ENCODE measurements at places on chromosomes 11 and 22. TPM values are rescaled to one million over a fixed set of nuclear protein-coding genes. Genes with fewer than 3 reads are reported as not detected.

The API5 gene
- 86.0 TPM for polyA plus RNA-seq

The ANGPTL5 gene
- not detected for polyA plus RNA-seq

The APOA4 gene
- polyA plus RNA-seq, result not detected

The IL18BP gene
- 3.1 TPM for polyA plus RNA-seq

The TESMIN gene
- not detected for polyA plus RNA-seq

The PRG2 gene
- polyA plus RNA-seq, result not detected

The NLRP6 gene
- polyA plus RNA-seq, result not detected

The SGSM1 gene
- polyA plus RNA-seq, result 9.2 TPM

The BDNF gene
- polyA plus RNA-seq, result not detected

The YPEL4 gene
- polyA plus RNA-seq, result 18.4 TPM

The DGCR6L gene
- polyA plus RNA-seq, result 117 TPM

The STK33 gene
- 13.9 TPM for polyA plus RNA-seq

The BRMS1 gene
- 108 TPM for polyA plus RNA-seq

The VPREB1 gene
- not detected for polyA plus RNA-seq

The PATE2 gene
- not detected for polyA plus RNA-seq

The UBQLNL gene
- not detected for polyA plus RNA-seq

The SLC22A24 gene
- polyA plus RNA-seq, result not detected

The KCNQ1 gene
- polyA plus RNA-seq, result not detected

The FOLH1 gene
- not detected for polyA plus RNA-seq

The FAT3 gene
- polyA plus RNA-seq, result 53.6 TPM

The OR5P2 gene
- polyA plus RNA-seq, result not detected

The LRRC4C gene
- polyA plus RNA-seq, result 24.3 TPM

The MRGPRX3 gene
- polyA plus RNA-seq, result not detected

The CLMP gene
- polyA plus RNA-seq, result 0.14 TPM

The ARHGAP42 gene
- polyA plus RNA-seq, result 0.64 TPM

The CAT gene
- 46.4 TPM for polyA plus RNA-seq

The PRG3 gene
- not detected for polyA plus RNA-seq

The MDK gene
- 120 TPM for polyA plus RNA-seq

The PNPLA2 gene
- polyA plus RNA-seq, result 7.8 TPM

The SLC22A8 gene
- not detected for polyA plus RNA-seq

The ANKRD42 gene
- polyA plus RNA-seq, result 11.5 TPM

The PPARA gene
- polyA plus RNA-seq, result 0.28 TPM

The ATM gene
- 74.6 TPM for polyA plus RNA-seq

The LRRC56 gene
- polyA plus RNA-seq, result 0.76 TPM

The DGAT2 gene
- 4.3 TPM for polyA plus RNA-seq

The OR51G2 gene
- polyA plus RNA-seq, result not detected

The DNAL4 gene
- polyA plus RNA-seq, result 95.0 TPM

The BCO2 gene
- 7.4 TPM for polyA plus RNA-seq

The GGT5 gene
- 0.12 TPM for polyA plus RNA-seq

The TNNT3 gene
- polyA plus RNA-seq, result not detected

The GVQW3 gene
- 24.0 TPM for polyA plus RNA-seq

The OR6T1 gene
- polyA plus RNA-seq, result not detected

The NXPE4 gene
- not detected for polyA plus RNA-seq

The C11orf97 gene
- polyA plus RNA-seq, result not detected

The TIMM10B gene
- 21.8 TPM for polyA plus RNA-seq

The GRAP2 gene
- polyA plus RNA-seq, result not detected

The WNT11 gene
- 1.4 TPM for polyA plus RNA-seq

The VSIG10L2 gene
- polyA plus RNA-seq, result 0.08 TPM

The NDUFV1 gene
- polyA plus RNA-seq, result 421 TPM

The OR52E5 gene
- not detected for polyA plus RNA-seq

The RTN4R gene
- 13.6 TPM for polyA plus RNA-seq
